Activated T-cell treated with anti-CD3 and anti-CD28 coated beads for 1 hour (primary cell): ENCODE measurements at places on chromosomes 11 and 22.

DNA sequence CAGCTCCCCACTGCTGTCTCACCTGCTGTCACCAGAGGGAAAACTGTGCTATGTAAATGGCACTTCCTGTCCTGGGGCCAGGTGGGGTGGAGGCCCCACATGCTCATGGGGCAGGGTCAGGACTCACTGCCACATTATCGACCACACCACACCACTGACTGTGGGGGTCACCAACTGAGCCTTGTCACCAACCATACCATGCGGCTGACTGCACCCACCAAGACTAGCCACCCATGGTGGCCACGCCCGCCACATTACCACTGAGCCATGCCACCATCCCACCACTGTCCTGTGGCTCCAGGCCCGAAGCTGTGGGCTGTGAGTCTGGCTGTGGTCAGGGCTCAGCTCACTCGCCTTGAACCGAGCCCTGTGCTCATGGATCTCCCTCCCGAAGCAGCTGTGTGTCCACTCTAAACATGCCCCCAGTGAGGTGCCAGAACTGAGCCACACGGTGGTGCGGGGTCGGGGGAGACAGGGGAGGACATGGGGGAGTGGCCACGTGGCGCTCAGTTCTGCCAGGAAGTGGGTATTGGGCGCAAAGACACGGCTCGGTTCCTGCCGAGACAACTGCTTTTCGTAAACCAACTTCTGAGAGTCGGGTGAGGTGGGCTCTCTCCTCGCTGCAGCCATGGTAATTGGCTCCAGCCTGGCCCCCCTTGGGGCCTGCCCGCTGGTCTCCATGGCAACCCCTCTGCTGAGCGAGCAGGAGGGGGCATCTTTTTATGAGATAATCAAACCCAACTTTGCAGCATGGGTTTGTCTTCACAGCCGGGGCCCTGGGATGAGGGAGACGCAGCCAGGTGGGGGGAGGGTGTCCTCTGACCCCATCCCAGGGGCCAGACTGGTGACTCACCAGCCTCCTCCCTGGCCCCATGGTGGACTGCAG lies 23.2 kb downstream of the RTN4R start:
- DNase-seq: peak; percentile 36

- no peak for DNase-seq
Observed at GRCh38 chr11:28675183-28675582, 567.0 kb downstream of the METTL15 start.

GRCh38 chr22:26579331-26579886 lies 10.5 kb downstream of the TPST2 start:
- DNase-seq: no peak

DNA sequence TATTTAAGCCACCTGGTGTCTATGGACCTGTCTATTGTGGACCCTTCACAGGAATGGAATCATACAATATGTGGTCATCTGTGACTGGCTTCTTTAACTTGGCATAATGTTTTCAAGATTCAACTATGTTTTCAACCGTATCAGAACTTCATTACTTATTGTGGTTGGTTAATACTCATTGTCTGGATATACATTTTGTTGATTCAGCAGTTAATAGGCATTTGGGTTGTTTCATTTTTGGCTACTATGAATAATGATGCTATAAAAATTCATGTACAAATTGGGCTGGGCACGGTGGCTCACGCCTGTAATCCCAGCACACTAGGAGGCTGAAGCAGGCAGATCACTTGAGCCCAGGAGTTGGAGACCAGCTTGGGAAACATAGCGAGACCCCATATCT lies 2.5 kb upstream of the RAPSN start:
- no peak for DNase-seq

DNA sequence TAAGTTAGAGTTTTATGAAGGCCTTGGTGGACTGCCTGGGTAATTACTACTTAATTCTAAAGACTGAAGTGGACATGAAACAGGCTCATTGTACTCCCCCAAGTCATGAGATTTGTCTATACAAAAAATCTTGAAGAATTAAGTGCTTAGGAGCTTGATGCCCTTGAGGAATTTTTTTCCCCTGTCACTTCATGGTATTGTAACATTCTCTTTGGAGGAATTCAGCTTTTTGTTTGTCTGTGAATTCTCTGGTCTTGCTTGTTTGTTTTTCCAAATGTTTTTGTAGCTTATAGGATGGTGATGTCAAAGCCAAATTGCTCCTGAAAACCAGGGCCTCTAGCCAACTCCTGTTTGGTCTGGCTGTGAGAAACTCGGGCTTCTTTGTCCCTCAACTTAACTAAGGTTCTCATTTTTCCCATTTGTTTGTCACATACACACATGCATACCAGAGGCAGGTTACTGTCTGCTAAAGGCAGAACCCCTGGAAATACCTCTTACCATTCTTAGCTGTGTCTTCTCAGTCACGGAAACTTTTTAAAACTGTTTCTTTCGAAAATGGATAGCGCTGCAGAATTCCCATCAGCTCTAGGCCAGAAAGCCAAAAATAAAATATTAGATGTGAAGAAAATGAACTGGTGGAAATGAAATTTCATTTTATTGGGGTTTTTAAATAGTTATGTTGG lies 66.9 kb downstream of the AMOTL1 start:
- no peak for DNase-seq

DNA sequence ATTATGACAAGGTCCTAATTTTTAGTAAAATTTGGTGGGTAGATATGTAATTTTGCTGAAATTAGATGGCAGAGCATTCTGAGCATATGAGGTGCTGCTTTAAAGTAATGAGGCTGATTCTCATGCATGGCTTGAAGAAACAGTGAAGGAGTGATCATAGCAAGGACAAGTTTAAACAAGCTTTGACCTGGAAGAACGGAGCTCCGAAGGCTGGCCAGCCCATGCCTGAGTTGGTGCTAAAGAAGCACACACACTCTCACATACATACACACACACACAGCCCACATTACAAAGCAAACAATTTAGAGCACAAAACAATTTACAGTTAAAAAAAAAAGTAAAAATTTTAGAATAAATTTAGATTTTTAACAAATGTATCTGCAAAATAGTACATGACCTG lies 150.7 kb downstream of the DCDC1 start:
- DNase-seq: no peak

- no peak for DNase-seq
Observed at GRCh38 chr11:69511358-69512055, 30.0 kb downstream of the LINC01488 start.

- no peak for DNase-seq
Observed at GRCh38 chr11:75277211-75277805, 36.7 kb downstream of the TPBGL start.

GRCh38 chr11:56816259-56816658 lies 67.8 kb upstream of the OR9G4 start:
- DNase-seq: no peak

DNA sequence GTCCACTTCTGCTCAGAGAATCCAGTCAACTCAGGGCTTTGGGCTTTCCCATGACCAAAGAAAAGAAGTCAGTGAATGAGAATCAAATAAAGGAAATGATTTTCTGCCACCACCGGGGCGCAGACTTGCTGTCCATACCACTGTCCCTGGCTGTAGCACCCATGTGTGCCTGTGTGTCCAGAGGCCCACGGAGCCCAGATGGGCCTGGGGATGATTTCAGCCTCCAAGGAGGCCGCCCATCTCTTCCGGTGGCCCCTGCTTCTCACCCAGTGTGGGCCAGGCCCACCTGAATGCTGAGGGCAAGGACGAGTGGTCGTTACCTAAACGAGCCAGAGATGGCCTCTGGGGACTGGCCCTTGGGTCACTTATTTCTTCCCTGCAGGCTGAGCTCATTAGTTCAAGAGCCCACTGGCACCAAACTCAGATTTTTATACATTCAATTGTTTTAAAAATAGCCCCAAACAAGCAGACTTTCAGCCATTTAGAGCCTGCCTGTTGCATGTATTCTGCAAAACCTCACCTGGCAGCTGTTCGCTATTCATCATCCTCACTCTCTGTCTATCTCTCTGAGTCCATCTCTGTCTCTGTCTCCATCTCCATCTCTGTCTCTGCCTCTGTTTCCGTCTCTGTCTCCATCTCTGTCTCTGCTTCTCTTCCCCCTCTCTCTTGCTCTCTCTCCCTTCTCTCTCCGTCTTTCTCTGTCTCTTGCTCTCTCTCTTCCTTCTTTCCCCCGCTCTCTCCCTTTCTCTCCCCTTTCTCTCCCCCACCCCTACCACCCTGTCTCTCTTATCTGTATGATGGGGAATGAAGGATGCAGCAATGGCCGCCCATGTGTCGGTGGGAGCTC lies 24.2 kb downstream of the KRTAP5-5 start:
- DNase-seq: no peak

DNA sequence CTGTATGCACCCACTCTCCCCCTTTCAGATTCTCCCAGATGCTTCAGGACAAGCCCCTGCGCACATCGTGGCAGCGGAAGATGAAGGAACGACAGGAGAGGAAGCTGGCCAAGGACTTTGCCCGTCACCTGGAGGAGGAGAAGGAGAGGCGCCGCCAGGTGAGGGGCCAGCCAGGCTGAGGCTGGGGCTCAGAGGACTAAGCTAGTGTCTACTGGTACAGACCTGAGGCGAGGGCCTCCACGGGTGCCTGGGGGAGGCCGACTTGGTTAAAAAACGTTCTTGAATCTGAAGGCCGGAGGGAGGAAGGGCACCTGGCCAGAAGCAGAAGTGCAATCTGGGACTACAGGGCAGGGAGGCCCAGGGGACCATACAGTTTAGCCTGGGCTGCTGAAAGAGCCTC lies 6.0 kb downstream of the CCDC86 start:
- DNase-seq: no peak

DNA sequence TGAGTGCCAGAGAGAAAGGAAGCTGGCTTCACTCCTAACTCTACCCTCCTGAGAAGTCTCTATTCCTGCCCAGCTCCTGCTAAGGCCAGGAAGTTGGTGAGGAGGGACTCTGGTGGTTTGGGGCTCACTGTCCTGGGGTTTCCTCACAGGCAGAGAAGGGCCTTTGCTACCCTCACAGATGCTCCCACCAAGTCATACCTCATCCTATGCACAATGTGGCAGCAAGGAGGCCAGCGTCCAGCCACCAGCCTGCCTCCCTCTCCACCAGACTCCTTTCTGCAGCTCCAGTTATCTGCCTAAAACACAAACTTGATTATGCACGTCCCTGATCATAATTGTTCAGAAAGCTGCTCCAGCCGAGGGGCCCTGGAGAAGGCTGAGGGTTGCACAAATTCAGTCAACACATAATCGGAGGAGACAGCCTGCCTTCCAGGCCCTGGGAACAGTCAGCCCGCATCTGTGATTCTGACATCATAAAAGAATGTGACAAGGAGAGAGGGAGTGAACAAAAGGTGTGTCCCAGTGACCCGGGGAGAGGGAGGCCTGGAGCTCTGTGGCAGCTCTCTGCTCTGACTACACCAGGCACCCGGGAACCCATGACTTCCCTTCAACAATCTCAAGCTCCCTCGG lies 28.8 kb downstream of the DKK3 start:
- no peak for DNase-seq

- no peak for DNase-seq
Observed at GRCh38 chr11:76455331-76455730, 10.5 kb downstream of the EMSY start.

DNA sequence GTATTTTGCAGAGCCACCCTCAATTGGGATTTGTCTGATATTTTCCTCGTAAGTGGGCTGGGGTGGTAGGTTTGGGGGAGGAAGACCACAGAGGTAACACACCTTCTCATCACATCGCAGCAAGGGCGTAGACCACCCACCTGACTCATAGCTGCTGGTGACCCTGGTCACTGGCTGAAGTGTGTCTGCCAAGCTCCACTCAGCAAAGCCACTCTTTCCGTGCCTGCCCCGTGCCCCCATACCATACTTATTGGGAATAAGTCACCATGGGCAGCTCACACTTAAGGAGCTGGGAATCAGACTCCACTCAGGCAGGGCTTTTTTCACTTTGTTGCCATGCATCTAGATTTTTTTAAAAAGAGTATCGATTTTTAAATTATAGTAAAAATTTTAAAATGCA lies 111.6 kb downstream of the PHF21B start:
- no peak for DNase-seq

DNA sequence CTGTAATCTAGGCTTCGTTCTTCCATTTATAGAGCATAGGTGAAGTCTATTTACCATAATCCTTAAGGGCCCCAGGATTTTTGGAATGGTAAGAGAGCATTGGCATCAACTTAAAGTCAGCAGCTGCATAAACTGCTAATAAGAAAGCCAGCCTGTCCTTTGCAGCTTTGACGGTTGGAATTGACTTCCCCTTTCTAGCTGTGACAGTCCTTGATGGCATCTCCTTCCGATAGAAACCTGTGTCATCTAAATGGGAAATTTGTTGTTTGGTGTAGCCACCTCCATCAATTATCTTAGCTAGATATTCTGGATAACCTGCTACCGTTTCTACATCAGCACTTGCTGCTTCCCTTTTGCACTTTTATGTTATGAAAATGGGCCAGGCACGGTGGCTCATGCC lies 58.0 kb upstream of the GLYATL1B start:
- no peak for DNase-seq

DNA sequence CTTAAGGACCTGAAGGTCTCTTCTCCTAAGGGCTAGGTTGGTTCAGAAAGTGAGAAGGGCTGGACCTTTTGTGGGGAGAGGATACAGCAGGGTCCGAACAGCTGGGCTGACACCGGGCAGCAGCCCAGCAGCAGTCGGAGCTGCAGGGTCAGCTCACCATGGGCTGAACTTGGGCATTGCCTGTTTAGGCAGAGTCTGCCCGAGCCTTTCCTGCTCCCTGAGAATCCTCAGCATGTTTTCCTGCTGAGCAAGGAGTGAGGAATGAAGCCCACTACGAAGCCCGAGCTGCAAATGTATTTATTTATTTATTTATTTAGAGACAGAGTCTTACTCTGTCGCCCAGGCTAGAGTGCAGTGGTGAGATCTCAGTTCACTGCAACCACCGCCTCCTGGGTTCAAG lies 83.9 kb downstream of the PTPRJ start:
- DNase-seq: no peak

- no peak for DNase-seq
Observed at GRCh38 chr22:38348751-38349496, 31.7 kb upstream of the CSNK1E start.

DNA sequence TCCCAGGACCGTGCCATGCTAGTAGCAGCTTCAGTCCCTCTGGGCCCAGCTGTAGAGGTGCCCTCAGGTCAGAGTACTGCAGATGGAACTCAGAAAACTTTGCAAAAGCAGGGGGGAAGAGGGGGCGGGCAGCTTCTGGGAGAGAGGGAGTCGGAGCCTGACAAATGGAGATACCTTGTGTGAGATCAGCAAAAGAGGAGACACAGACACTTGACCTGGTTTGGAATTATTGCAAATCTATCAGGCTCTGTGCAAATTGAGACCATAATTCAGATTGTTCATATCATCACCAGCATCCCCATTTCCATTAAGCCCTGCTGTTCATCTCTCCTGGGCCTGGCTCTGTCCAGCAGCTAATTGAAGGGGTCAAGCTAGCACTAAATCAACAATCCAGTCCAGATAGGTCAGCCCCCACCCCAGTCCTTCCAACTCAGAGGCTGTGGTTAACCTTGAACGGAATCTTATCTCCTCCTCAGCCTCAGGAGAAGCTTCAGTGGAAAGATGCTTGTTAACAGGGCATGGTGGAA lies 292.6 kb upstream of the PLET1 start:
- DNase-seq: no peak

DNA sequence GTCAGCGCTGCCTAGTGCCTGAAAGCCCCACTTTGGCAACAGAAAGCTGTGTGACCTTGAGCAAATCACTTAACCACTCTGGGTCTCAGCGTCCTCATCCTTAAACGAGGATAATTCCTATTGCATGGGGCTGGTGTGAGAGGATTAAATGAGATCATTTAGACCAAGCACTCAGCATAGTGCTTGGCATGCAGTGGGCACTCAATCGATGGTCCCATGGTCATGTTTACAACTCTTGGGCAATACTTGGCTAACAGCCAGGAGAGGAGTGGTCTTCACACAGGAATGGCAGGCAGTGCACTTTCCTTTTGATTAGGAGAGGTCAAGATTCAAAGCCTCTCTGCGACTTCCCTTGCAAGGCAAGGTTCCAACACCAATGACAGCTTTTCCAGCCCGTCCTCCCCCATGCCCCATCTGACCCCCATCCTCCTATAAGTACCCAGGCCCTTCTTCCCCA lies 14.1 kb downstream of the TNKS1BP1 start:
- DNase-seq: no peak
